Neural crest cell (in vitro differentiated cells): ENCODE measurements at places on chromosomes 5 and 9. TPM values are rescaled to one million over a fixed set of nuclear protein-coding genes. Genes with fewer than 3 reads are reported as not detected.

GRCh38 chr9:137685035-137685740 is 66.4 kb downstream of the EHMT1 start:
- peaks cover 4% of the 10 kb centered on the region for H3K36me3 ChIP-seq
- H3K27ac ChIP-seq: no peak overlapping the region
- DNase-seq: no peak
- H3K4me3 ChIP-seq: no peak overlapping the region
- H3K27me3 ChIP-seq: no peaks in the 10 kb centered on the region

- H3K4me1 ChIP-seq: no peaks in the 10 kb centered on the region
- no peak for DNase-seq
- H3K27ac ChIP-seq: no peak overlapping the region
Measured at GRCh38 chr5:122701640-122702523, 73.0 kb upstream of the SNX2 start.

DNA sequence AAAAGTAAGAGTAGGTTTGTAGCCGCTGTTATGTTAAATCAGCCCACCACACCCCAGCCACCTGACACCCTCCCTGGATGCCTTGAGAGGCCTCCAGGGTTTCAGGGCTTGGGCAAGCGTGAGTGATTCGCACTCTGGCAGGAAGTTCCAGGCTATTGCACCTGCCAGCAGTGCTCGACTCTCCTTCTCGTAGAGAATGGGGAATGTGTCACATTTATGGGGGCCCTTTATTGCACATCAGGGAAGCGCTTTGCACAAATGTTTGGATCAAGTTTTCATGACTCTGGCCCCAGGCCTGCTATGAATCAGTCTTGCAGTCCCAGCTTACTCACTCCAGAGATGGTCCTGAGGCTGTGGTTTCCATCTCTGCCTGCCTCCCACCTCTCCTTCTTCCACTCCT is 66.1 kb upstream of the ADRA1B start:
- peaks cover 4% of the 10 kb centered on the region for H3K4me1 ChIP-seq
- H3K4me3 ChIP-seq: no peak overlapping the region
- H3K27me3 ChIP-seq: peaks cover 3% of the 10 kb centered on the region

GRCh38 chr5:140145256-140145655 is 19.5 kb downstream of the IGIP start:
- H3K36me3 ChIP-seq: no peaks in the 10 kb centered on the region
- DNase-seq: no peak
- H3K4me1 ChIP-seq: peaks cover 12% of the 10 kb centered on the region
- no peak overlapping the region for H3K27ac ChIP-seq
- peaks cover 63% of the 10 kb centered on the region for H3K27me3 ChIP-seq

The TRIM23 gene
- total RNA-seq: 11.6 and 12.7 TPM in 2 replicates

GRCh38 chr5:159481751-159482150 is 151.5 kb upstream of the IL12B start:
- H3K36me3 ChIP-seq: no peaks in the 10 kb centered on the region
- no peak for DNase-seq
- H3K4me3 ChIP-seq: no peak overlapping the region
- no peaks in the 10 kb centered on the region for H3K27me3 ChIP-seq
- H3K27ac ChIP-seq: no peak overlapping the region
- no peaks in the 10 kb centered on the region for H3K4me1 ChIP-seq

DNA sequence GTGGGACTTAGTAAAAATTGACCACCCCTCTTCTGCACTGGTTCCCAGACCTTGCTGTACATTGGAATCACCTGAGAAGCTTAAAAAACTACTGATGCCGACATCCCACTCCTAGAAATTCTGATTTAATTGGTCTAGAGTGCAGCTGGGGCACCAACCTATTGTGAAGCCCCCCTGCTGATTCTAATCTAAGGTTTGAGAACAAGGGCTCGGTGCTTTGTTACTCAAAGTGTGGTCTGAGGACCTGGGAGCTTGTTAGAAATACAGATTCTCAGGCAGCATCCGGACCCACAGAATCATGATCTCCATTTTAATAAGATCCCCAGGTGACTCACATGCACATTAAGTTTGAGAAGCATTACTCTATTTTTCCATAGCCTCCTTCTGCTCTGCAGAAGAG is 57.8 kb upstream of the LPAR1 start:
- peaks cover 26% of the 10 kb centered on the region for H3K4me1 ChIP-seq
- H3K4me3 ChIP-seq: no peak overlapping the region
- H3K27ac ChIP-seq: no peak overlapping the region
- H3K36me3 ChIP-seq: no peaks in the 10 kb centered on the region
- no peaks in the 10 kb centered on the region for H3K27me3 ChIP-seq
